Urinary bladder (tissue), 4 donors: ENCODE measurements at places on chromosomes 3 and 15.

GRCh38 chr3:43766672-43767465 is 76.1 kb downstream of the ABHD5 start:
- DNase-seq: no peak

GRCh38 chr15:50718700-50719125 is 32.1 kb upstream of the TRPM7 start:
- DNase-seq: no peak

- DNase-seq: no peak
Measured at GRCh38 chr3:133136114-133137041, 98.2 kb downstream of the TMEM108 start.

GRCh38 chr3:30259730-30260129 is 346.7 kb upstream of the TGFBR2 start:
- no peak for DNase-seq

DNA sequence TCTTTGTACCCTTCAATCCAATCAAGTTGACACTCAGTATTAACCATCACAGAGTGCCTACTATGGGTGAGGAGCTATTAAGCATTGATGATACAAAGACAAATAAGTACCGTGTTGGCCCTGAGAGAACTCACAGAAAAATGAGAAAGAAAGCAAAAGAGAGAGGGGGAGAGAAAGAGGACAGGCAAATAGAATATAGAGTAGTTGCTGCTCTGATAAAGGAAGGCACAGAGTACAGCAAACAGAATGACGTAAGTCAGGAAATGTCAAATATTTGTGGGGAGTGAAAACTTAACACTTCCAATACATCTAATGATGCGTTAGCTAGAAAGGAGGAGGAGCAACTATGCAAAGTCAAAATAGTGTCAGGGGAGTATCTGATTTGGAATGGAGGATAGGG is 320.6 kb upstream of the KCNH8 start:
- no peak for DNase-seq

GRCh38 chr15:31843426-31844055 is 186.8 kb upstream of the CHRNA7 start:
- no peak for DNase-seq

DNA sequence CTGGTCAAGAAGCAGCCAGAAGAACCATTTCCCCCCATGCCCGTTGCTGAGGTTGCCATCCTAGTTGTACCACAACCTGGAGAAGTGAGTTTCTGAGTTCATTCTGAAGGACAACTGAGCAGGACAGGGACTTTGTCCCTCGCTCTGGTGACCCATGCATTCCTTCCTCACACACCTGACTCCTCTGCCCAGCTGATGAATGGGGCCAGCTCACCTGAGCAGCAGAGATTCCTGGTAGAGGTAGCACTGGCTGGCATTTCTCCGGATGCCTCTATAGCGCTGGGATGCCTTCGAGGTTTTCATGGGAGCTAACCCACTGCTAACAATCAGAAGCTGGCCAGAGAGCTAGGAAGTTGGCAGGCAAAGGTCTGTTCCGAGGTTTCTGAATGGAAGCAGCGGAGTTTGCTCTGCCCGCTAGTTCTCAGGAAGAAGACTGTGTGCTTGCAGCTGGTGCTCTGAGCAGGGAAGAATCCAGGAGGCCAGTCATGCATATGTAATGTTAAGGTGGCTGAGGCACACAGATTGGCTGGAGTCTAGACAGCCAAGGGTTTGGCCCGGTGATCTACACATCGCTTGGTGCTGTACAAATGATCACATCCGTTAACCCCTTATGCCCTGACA is at the start of gene TMC3:
TSS of gene TMC3 (minus strand) at position 439 of the 621 bp plus-strand sequence. CDS start at position 303, 136 bp downstream.
- no peak for DNase-seq

GRCh38 chr3:195159814-195160165 is 111.2 kb downstream of the XXYLT1 start:
- no peak for DNase-seq
